Fibroblast of gingiva (primary cell): ENCODE measurements at places on chromosomes 2 and 18.

DNA sequence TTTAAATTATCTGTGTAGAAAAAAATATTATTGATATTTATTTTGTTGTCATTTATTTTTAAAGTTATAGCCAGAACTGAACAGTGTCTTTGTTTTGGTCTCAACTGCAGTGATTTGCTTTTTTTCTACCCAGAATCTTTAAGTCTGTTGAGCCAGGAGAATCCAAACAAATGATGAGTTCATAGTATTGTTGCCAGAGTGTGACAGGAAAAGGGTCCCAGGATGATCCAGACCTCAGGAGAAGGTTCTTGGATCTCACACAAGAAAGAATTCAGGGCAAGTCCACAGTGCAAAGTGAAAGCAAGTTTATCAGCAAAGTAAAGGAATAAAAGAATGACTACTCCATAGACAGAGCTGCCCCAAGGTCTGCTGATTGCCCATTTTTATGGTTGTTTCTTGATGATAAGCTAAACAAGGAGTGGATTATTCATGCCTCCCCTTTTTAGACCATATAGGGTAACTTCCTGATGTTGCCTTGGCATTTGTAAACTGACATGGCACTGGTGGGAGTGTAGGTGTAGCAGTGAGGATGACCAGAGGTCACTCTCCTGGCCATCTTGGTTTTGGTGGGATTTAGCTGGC lies 127.1 kb downstream of the AGPS start:
- DNase-seq = no peak

- peak; percentile 60 for DNase-seq
Observed at GRCh38 chr2:25306777-25307368, 34.9 kb downstream of the DNMT3A start.

DNA sequence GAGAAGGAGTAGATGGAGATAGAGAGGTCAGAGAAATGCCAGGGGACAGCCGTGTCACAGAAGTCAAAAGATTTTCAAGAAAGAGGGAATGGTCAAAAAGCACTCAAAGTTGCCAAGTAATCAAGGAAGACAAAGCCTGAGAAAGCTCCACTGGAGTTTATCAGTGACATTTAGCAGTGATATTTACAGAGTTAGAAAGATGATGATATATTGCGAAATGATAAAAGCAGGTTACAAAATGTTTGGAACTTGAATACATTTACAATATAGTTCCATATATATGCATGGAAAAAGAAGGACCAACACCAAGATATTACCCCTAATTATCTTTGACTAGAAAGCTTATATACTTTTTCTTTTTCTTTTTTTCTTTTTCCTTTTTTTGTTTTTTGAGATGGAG lies 20.4 kb downstream of the ZNF2 start:
- no peak for DNase-seq

GRCh38 chr18:43819873-43820272 lies 542.6 kb upstream of the SYT4 start:
- no peak for DNase-seq

GRCh38 chr2:125861461-125861860 lies 794.5 kb upstream of the GYPC start:
- no peak for DNase-seq

GRCh38 chr18:9742524-9743131 lies 34.5 kb downstream of the RAB31 start:
- DNase-seq = no peak

GRCh38 chr2:8264981-8265380 lies 416.9 kb upstream of the ID2 start:
- DNase-seq = no peak

DNA sequence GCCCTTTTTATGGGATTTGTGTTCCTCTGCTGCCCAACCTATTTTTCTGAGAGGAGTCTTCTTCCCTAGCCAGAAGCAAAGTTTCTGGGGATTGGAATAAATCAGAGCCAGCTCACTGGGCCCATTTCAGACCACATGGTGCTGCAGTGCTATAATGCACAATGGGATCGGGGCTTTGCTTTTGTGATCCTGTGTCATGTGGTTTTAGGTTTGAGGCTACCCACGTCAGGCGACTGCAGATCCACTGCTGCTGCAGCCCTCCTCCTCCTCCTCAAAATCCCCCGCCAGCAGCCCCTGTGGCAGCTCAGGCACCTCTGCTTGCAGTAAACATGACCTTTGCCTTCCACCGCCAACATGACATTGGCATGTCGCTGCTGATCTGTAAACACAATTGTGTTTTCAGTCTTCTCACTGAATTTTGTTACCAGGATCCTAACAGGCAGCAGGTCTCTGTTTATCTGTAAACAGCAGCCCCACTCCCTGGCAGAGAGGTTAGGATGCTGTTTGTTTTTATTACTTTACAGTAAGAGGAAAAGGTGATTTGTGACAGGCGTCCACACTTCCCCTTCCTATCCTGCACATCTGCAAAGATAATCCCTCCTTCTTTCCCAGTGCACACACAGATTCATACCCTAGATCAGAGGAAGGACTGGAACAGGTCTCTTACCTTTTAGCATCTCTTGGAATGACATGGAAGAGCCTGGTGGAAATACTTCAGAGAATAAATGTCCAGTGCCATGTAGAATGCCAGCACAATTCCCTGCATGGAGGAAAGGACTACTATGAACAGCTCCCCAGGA lies 130.8 kb downstream of the FOXI3 start:
- no peak for DNase-seq

DNA sequence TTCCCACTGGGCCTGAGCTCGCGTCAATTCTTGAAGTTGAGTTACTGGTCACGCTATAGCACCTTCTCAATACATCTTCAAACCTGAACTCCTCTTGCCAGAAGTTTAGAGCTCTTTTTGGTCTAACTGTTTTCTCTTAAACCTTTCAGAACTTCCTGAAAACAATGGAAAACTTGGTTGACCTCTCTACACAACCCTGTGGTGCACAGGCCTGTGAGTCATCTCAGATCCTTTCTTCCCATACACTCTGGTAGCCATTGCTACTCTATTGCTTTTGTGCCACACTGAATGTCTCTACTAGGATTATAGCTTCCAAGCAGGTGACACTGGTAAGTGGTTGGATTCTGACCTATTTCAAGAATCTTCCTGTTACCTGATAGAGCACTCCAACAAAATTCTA lies 321.5 kb upstream of the FSIP2 start:
- DNase-seq = no peak
